ENCODE measurements at places on chromosomes 2 and 18.

- no peak for DNase-seq
Observed at GRCh38 chr2:105928086-105928485, 183.4 kb downstream of the NCK2 start.

GRCh38 chr2:36450466-36451196 lies 95.1 kb downstream of the CRIM1 start:
- peak; percentile 67 for DNase-seq

GRCh38 chr2:120988051-120988699 lies 252.5 kb downstream of the GLI2 start:
- DNase-seq = no peak

GRCh38 chr2:36912695-36913094 lies 53.6 kb downstream of the STRN start:
- no peak for DNase-seq

GRCh38 chr2:224084266-224084892 lies 45.3 kb upstream of the SERPINE2 start:
- no peak for DNase-seq

All from fibroblast of gingiva (primary cell).